NCI-H774 (cell line): ENCODE measurements at places on chromosomes 2 and 18.

DNA sequence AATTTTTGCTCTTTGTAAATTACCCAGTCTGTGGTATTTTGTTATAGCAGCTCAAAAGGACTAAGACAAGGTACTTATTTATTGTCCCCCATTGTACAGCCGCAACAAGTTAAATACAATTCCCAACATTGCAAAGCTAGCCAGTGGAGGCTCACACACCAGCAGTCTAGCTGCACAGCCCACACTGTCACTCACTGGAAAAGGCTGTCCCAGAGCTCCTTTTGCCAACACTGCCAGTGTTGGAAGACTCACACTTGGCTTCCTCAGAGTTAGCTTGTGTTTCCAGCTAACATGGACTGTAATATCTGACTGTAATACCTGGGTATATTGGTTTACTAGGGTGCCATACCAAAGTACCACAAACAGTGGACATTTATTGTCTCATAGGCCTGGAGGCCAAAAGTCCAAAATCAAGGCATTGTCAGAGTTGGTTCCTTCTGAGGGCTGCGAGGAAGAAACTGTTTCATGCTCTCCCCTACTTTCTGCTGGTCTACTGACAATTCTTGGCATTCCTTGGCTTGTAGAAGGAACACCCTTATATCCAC lies 6.6 kb upstream of the DYM start:
- no peak for DNase-seq

GRCh38 chr2:138671566-138671965 lies 108.6 kb downstream of the NXPH2 start:
- no peak for DNase-seq

- no peak for DNase-seq
These were observed 51.4 kb downstream of the FAM178B start for GRCh38 chr2:96934831-96935540.

DNA sequence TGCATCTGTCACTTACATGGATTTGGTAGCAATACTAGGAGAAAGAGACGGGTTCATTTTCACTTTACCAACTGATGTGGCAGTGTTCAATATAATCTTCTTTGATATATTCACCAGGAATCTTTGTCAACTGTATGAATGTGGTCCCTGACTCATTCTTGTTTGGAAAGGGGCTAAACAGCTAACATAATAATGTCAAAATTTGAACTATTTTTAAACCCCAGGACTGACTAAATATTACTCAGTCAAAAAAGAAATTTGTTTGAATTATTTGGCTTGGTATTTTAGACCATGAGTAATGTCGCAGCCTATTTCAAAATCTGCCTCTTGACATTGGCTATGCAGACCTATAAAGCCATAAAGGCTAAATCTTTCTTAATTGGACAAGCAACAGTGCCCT lies 413.7 kb upstream of the RGPD4 start:
- DNase-seq: no peak

DNA sequence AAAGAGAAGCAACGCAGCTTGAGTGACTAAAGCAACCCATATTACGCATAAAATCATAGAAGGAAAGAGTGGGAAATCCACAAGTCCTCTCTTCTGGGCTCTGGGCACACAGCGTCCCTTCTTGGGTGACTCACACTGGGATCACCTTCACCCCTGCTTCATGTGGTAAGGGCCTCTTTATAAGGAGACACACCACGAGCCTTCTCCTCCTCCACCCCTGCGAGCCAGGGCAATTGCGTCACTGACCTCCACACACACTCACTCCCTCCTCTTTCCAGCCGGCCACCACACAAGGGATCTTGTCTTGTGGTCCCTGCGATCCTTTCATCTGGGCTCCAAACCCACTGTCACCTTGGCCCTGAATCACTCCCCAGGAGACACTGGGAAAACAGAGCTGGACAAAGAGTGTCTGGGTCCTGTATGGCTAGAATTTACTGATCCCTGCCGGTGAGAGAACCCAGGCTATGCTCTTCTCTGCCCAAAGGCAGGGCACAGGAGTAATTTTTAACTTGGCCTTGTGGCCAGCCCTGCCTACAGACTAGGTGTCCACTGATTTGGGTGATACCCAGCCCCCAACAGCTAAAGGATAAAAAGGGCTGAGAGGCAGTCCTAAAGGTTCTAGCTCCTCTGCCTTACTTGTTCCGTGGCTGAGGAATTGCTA lies 35.3 kb downstream of the NHEJ1 start:
- DNase-seq: no peak

- no peak for DNase-seq
These were observed 318.6 kb upstream of the NT5C1B start for GRCh38 chr2:18907937-18908336.

GRCh38 chr2:145431181-145431951 lies 911.4 kb upstream of the ZEB2 start:
- peak; percentile 94 for DNase-seq

- DNase-seq: no peak
These were observed 78.6 kb downstream of the ARMC9 start for GRCh38 chr2:231276987-231277386.

DNA sequence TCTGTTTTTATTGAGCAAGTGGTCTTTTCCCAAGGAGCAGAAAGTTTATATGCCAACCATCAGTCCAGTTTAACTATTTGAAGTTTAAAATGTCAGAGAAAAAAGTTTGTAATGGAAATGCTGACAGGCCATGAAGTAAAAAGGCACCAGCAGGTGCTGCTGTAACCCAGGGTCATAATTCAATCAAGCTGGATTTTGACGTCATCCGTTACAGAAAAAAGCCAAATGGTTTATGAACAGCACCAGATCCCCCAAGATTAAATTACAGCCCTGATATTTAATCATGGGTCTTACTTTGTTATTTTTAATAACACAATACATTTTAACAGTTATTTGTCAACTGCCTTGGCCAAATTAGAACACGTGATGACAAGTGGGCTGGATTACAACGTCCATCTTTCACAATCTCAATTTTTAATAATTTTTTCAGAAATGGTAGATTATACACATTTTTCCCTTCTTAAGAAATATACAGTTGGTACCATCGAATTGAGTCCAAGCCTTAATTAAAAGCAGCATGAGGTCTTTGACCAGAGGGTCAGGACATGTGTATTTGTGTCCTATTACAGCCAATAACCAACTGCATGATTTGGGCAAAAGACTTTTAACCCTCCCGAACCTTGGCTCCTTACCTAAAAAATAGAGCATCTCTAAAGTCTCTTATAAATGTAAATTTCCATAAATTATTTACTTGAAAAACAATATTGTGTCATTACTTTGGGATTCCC lies 10.0 kb downstream of the TCF4 start:
- DNase-seq: peak; percentile 35

- DNase-seq: no peak
These were observed 142.6 kb upstream of the COPS8 start for GRCh38 chr2:236943068-236943467.

GRCh38 chr2:102893870-102894269 lies 132.0 kb downstream of the TMEM182 start:
- DNase-seq: no peak

DNA sequence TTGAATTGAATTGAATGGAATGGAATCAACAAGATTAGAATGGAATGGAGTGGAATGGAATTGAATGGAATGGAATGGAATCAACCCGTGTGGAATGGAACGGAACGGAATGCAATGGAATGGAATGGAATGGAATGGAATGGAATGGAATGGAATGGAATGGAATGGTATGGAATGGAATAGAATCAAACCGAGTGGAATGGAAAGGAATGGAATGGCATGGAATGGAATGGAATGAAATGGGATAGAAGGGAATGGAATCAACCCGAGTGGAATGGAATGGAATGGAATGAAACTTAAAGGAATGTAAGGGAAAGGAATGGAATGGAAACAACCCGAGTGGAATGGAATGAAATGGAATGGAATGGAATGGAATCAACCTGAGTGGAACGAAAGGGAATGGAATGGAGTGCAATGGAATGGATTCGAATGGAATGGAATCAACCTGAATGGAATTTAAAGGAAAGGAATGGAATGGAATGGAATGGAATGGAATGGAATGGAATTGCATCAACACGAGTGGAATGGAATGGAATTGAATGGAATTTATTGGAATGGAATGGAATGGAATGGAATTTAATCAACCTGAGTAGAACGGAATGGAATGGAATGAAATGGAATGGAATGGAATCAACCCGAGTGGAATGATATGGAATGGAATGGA lies 1146.6 kb downstream of the RPIA start:
- no peak for DNase-seq

GRCh38 chr2:48169141-48169592 lies 262.9 kb upstream of the FBXO11 start:
- DNase-seq: no peak

DNA sequence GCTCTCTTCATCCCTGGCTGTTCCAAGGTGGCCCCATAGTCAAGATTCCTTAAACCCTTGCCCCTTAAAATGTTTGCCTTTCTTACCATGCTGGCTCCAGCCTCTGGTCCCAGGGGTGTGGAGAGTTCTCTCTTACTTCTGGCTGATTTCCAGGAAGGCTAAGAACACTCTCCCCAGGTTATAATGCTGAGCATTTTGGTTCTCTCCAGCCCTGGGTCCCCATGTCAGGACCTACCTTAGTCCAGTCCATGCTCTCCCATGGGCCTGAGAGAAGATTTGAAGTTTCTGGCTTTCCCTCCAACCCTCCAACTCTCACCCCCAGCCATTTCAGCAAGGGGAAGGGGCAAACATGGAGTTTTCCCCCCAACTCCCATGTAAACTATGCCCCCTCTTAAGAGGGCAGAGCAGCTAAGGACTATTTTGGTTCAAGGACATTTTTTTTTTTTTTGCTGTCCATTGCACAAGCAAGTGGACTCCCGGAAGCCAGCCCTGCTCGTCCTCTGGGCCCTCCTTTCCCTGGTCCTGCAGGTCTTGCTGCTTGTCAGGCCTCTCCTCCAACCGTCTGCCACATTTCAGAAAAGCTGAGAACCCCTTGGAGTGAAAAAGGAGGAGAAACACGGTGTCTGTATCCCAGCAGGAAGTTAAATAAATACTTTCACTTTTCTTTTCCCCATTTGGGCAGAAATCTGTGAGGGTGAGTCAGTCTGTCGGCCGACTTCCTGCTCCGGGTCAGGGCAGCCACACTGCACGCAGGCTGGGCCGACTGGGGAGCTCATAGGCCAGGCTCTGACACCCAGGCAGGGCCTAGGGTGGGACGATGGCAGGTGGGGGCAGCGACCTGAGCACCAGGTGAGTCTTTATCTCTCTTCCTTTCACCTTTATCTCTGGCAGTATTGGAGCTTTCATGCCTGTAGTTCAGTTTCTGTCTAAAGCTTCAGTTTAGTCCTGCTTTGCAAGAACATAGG lies at the start of gene SP140L:
Gene SP140L (plus strand): TSS at position 741 of the 965 bp plus-strand sequence. CDS start 77 bp downstream, at position 818.
- DNase-seq: peak; percentile 24
